Epithelial cell of proximal tubule (primary cell): ENCODE measurements at places on chromosomes 4 and X. TPM values are rescaled to one million over a fixed set of nuclear protein-coding genes. Genes with fewer than 3 reads are reported as not detected.

Gene ODAM
- not detected in 2 replicates for total RNA-seq

Gene HOPX
- total RNA-seq, result 1.6 TPM in 1 of 2 replicates, not detected in the other

Gene RBM46
- total RNA-seq, result 0.40 and 0.43 TPM in 2 replicates

Gene ADH7
- not detected in 2 replicates for total RNA-seq

Gene NAA15
- total RNA-seq, result 33.7 and 46.7 TPM in 2 replicates

Gene MTTP
- total RNA-seq, result under 0.01 TPM in 1 of 2 replicates, not detected in the other

Gene FHDC1
- 0.72 and 2.1 TPM in 2 replicates for total RNA-seq

Gene ZFP92
- total RNA-seq, result 0.06 and 0.14 TPM in 2 replicates

Gene SULT1E1
- 0.43 TPM in 1 of 2 replicates, not detected in the other for total RNA-seq

Gene DCAF8L2
- not detected in 2 replicates for total RNA-seq

Gene GK
- 2.0 and 2.1 TPM in 2 replicates for total RNA-seq

Gene CDKL5
- 2.1 and 5.0 TPM in 2 replicates for total RNA-seq

Gene DUSP9
- 3.1 and 5.9 TPM in 2 replicates for total RNA-seq

Gene SPATA4
- not detected in 2 replicates for total RNA-seq

Gene CT45A3
- total RNA-seq, result not detected in 2 replicates

Gene DKK2
- 0.40 and 0.94 TPM in 2 replicates for total RNA-seq

Gene LRP2BP
- 0.06 and 0.14 TPM in 2 replicates for total RNA-seq

Gene DCX
- total RNA-seq, result not detected in 2 replicates

Gene GLRA3
- total RNA-seq, result not detected in 2 replicates

Gene PRDM8
- 0.51 and 3.7 TPM in 2 replicates for total RNA-seq

Gene SHROOM3
- total RNA-seq, result 44.0 and 109 TPM in 2 replicates

Gene SLC26A1
- total RNA-seq, result 0.35 and 1.3 TPM in 2 replicates

Gene AR
- total RNA-seq, result 0.40 TPM in 1 of 2 replicates, not detected in the other

Gene VGLL1
- total RNA-seq, result 7.8 and 10.0 TPM in 2 replicates

Gene AP1AR
- 16.9 and 19.1 TPM in 2 replicates for total RNA-seq

Gene FRMPD4
- 0.06 and 0.07 TPM in 2 replicates for total RNA-seq

Gene MAGEB2
- total RNA-seq, result not detected in 2 replicates

Gene NDST4
- not detected in 2 replicates for total RNA-seq

Gene CRMP1
- 0.22 and 1.8 TPM in 2 replicates for total RNA-seq

Gene STATH
- not detected in 2 replicates for total RNA-seq

Gene EGFL6
- total RNA-seq, result not detected in 2 replicates

Gene SLC25A43
- total RNA-seq, result 15.0 and 15.9 TPM in 2 replicates

Gene PRAF2
- total RNA-seq, result 13.5 and 16.7 TPM in 2 replicates
